NCI-H2171 (cell line): ENCODE measurements at places on chromosomes 16 and 17.

DNA sequence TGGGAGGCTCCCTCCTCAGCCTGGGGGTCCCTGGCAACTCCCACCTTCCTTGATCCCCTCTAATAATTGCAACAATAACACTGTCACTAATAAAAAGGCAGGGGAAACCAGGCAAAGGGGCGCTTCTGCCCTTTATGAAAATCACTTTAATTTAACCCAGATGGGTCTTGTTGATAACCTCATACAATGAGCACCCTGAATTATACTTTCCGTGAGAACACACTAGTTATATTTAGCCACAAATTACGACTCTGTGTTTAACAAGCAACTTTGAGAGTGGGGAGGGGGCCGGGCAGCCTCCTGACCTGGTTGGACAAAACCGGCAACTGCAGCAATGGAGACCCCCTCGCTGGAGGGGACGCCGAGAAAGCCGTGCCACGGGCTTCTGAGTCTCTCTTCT is 5.7 kb upstream of the BAHCC1 start:
- no peak for DNase-seq

DNA sequence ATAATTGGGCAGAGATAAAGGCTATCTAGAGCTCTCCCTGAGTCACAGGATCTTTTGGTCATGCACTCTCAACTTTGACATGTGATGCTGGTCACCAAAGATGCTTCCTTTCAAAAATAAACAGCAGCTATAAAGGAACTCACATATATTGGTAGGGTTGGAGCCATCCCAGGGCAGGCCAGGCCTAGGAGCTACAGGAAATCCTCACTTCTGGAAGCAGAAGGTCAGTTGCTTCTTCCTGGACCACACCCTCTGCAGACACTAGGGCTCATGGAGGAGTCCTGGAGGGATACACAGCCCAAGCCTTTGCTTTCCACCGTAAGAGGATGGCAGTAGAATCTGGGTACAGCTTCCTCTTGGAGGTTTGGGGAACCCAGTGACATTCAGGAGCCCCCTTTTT is 24.6 kb downstream of the SOST start:
- no peak for DNase-seq

- no peak for DNase-seq
Measured at GRCh38 chr16:74558873-74559272, 48.0 kb downstream of the GLG1 start.

DNA sequence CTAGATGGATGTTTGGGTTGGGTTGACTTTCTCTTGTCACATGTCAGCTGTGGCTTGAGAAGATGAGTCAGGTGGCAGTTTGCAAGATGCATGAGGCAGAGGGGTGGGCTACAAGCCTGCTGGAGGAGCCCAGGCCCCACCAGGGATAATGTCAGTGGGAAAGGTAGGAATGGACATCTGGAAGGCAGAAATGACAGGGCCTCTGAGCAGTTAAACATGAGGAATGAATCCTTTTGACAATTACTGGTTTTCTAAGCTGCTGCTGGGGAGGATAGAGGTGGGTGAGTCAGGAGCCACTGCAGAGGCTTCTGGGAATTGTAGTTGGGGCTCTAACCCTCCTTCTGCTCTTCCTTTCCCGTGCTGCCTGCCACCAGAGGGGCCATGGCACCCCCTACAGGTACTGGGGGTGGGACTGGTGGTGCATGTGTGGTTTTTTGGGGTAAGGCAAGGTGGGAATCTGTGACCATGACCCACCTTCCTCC is 15.7 kb downstream of the SLC52A1 start:
- DNase-seq, result no peak

- no peak for DNase-seq
Measured at GRCh38 chr17:71639865-71640264, 481.0 kb upstream of the SOX9 start.

GRCh38 chr17:65047941-65048340 is 8.6 kb downstream of the GNA13 start:
- no peak for DNase-seq

DNA sequence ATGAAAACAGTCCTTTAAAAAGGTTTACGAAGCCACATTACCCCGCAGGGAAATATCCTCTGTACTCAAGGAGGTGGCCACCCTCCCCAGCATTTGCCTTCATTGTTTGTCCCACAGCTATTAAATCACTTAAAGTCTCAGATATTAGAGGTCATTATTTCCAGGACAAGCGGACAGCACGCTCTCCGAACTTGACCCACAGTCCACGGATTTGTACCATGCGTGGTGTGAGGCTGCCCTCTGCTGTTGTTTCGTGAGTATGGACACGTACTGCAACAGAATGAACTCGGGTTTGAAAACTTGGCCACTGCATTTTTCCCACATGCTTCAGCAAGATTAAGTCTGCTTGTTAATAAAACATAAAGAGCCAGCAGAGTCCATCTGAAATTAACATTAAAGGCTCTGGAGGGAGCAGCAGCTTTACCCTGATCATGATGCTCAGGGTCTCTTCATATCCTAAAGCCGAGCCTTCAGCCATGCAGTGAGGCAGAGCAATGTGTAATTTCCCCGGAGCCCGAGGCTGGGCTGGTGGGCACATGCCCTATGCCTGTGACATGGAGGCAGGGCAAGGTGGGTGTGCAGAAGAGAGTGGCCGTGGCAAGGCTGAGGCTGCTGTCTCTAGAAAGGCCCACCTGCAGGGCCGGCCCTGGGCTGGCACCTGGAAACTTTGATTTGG is 19.7 kb downstream of the MEAK7 start:
- DNase-seq, result peak; percentile 11

GRCh38 chr17:57585341-57586195 is 159.5 kb downstream of the CCDC182 start:
- peak; percentile 35 for DNase-seq

GRCh38 chr16:68658341-68658973 is 13.3 kb downstream of the CDH3 start:
- no peak for DNase-seq

- no peak for DNase-seq
Measured at GRCh38 chr17:66349521-66350254, 47.3 kb downstream of the PRKCA start.

- no peak for DNase-seq
Measured at GRCh38 chr17:50270435-50271362, 3.6 kb upstream of the TMEM92 start.

GRCh38 chr16:81201267-81201666 is 37.2 kb upstream of the BCO1 start:
- DNase-seq, result no peak

DNA sequence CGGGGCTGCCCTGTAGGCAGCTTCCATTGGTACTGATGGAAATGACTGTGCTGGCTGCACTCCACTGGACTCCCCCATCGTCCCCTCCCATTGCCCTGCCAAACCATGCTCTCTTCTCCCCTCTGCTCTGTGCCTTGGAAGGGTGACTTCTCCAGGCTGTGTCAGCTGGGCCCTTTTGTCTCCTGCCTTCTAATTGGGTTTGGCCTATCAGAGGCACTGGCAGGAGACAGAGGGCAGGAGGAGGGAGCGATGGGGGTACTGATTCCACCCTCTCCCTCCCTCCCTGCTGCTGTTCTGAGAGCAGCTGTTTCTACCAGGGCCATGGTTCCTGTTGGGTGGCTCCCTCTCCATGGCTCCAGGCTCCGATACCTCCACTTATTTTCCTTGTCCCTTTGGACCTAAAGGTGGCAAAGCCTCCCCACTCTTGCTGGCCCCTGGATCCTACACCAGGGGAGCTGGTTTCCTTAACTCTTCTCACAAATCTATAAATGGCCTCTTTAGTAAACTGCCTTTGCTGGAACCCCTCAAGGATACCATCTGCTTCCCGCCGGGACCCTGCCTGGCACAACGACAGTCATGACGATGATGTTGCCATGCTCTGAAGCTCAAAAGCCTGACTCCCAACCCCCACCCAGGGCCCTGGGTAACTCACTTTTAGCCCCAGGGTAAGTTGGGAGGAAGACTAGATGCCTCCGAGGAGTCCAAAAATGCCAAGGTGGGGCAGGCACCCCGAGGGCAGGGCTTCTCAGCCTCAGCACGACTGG is 123.8 kb upstream of the RPL38 start:
- no peak for DNase-seq

- no peak for DNase-seq
Measured at GRCh38 chr16:51306116-51306515, 155.0 kb upstream of the SALL1 start.

DNA sequence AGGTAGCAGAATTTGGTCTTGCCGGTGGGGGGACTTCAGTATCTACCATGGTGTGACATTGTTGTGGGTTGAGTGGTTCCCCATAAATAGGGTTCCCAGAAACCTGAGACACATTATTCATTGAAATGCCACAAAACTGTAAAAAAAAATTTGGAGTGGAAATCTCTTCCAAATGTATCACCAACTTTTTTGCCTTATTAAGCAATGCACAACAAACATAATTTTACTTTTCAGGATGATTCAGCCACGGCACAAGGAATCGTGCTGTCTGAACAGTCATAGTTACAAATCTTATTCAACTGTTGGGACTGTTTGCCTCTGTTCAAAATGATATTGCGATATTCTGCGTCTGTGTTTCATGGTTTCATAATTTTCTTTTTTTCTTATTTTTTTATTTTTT is 181.2 kb downstream of the NTN1 start:
- DNase-seq, result no peak

GRCh38 chr17:55420776-55421178 is 858 bp downstream of the MMD start:
- DNase-seq, result no peak
